ENCODE measurements at places on chromosomes 2 and 18.

- peak; percentile 21 for DNase-seq
These were observed 1.2 kb downstream of the RAPH1 start for GRCh38 chr2:203533676-203534591.

- DNase-seq: peak; percentile 85
These were observed at the start of gene INPP5D for GRCh38 chr2:233059797-233060500. Gene INPP5D, plus strand, starts transcription at chr2:233060342. Its CDS starts 137 bp downstream, at chr2:233060479.

GRCh38 chr2:241849616-241850543 lies 8.8 kb downstream of the PDCD1 start:
- DNase-seq: no peak

GRCh38 chr18:49754866-49755265 lies 58.5 kb downstream of the ACAA2 start:
- no peak for DNase-seq

DNA sequence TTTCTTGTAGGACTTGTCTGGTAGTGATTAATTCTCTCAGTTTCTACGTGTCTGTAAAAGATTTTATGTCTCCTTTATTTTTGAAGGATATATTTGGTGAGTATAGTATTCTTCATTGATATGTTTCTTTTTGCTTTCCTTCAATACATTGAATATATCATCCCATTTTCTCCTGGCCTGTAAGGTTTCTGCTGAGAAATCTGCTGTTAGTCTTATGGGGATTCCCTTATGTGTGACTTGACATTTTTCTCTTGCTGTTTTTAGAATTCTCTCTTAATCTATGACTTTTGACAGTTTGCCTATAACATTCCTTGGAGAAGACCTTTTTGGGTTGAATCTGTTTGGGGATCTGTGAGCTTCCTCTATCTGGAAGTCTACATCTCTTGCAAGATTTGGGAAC lies 281.0 kb upstream of the MEIS1 start:
- DNase-seq: no peak

DNA sequence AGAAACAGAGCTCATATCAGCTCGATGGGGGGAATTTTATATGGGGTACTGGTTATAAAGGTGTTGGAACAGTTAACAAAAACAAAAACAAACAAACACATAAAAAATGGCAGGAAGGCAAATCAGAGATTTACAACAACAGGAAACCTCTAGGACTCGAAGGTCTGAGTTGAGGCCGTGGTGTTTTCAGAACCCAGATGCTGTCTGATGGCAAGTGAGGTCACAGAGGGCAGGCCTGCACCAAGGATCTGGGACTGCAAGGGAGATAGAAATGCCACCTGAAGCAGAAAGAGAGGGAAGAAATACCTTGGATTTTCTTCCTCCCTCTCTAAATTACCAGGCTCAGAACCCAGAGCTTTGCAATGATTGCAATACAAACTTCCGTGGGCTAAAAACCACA lies 429.5 kb downstream of the ZNF521 start:
- no peak for DNase-seq

- no peak for DNase-seq
These were observed 515.0 kb downstream of the PARD3B start for GRCh38 chr2:205060269-205060668.

DNA sequence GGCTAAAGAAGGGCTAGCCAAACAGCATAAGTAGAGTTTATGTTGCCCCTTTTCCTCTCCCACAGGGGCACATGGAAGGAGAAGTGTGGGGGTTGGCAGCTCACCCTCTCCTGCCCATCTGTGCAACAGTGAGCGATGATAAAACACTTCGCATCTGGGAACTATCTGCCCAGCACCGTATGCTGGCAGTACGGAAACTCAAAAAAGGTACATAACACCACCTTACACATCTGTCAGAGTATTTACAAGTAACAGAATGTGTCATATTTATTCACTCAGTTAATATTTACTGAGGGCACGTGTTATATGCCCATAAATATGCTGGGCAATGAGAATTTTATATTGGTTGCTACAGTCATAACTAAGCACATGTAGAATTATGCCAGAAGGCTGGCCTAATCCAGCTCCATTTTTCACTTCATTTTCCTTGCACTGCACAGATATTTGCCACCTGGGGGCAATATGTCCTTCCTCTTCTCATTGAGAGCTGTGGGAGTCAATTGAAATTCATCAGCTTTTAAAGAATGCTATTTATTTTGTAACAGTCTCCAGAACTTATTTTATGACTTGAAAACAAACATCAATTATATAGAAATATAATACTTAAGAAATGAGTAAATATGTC lies 150.6 kb downstream of the RTN4 start:
- peak; percentile 28 for DNase-seq

DNA sequence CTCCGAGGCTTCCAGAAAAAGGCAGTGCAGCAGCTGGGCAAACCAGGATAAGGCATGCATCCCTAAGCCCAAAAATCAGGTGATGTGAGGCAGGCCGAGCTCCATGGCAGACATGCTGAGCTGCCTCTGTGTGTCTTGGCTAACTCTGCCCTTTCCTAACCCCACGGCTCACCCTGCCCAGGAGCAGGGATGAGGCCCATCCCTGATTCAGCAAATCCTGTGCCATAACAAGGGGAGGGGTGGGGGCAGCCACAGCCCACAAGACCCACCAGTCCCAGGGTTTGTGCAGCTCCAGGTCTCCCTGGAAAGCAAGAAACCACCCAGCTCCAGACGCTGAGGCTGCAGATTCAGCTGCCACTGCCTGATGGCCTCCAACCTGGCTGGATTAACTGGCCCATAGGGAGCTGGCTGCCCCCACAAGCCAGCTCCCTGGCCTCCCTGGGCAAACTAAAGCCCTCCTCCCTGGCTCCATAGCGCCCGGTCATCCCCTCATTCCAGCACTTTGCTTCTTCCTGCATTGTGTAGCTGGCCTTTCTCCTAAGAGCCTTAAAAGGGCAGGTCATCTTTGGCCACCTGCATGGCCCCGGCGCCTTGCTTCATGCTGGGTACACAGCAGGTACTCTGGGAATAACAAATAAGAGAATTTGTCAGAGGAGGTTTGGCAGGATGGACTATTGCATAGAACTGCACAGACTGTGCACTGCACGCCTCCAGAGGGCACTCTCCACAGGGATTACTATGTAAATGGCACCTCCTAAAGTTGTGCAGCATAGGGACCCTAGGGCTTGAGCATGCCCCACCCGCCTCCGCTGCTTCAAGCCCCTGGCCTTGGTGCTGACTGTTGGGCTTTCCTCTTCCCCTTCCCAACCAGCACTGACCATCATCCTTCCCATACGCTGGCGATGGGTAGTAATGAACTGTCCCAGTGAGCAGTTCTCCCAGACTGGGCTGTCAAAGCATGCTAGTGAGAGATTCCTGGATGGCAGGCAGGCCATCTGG lies 10.7 kb downstream of the STEAP3 start:
- no peak for DNase-seq

GRCh38 chr18:33135951-33136660 lies 304.4 kb downstream of the CCDC178 start:
- no peak for DNase-seq

DNA sequence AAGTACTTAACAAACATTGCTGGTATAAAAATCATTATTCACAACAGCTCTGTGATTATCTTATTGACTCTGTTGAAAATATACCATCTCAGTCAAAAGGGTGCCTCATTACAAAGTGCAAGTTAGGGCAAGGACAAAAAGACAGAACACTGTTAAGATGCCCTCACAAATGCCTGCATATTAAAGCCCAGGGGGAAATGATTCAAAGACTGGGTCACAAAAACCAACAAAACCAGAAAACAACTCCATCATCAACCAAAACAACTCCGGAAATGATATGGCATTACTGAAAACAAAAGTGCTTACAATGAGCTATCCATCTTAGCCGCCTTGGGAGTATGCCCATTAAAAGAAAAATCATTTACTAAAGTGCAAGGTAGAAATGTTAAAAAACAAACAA lies 9.9 kb downstream of the PLA2R1 start:
- no peak for DNase-seq

GRCh38 chr2:55138882-55139229 lies 88.6 kb upstream of the RTN4 start:
- DNase-seq: no peak

GRCh38 chr2:238370823-238371372 lies 50.6 kb downstream of the TRAF3IP1 start:
- peak; percentile 66 for DNase-seq

GRCh38 chr2:120470041-120470965 lies 124.4 kb downstream of the INHBB start:
- no peak for DNase-seq

DNA sequence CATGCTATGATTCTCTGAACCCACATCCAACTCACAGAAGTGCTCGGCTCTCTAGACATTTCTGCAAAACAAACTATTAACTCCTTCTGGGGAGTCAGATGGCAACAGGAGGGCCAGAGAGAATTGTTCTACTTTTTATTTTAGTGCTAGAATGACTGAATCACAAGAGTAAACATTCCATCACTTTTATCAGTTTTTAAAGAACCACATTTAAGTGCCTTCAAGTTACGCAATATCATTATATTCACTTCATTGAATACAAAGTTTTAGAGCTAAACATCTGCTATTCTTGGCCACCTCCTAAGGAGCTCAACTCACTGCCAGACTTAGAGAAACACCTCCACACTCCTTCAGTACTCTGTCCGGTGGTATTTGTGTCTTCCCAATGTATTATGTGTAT lies 22.4 kb downstream of the B4GALT6 start:
- DNase-seq: no peak

GRCh38 chr18:31819106-31819924 lies 58.6 kb upstream of the SLC25A52 start:
- no peak for DNase-seq

DNA sequence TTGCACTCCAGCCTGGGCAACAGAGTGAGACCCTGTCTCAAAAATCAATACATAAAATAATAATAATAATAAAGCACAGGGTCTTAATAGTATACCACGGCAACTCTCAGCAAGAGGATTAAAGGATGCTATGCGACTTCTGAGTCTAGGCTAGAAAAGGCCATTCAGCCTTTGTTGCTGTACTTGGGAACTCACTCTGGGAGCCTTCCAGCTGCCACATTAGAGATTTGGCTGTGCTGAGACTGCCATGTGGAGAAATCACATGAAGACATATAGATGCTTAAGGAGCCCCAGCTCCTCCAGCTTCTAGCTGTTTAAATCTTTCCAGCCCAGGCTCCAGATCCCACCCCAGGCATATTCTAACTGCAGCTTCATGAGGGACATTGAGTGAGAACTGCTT lies 8.2 kb upstream of the TANC1 start:
- no peak for DNase-seq

DNA sequence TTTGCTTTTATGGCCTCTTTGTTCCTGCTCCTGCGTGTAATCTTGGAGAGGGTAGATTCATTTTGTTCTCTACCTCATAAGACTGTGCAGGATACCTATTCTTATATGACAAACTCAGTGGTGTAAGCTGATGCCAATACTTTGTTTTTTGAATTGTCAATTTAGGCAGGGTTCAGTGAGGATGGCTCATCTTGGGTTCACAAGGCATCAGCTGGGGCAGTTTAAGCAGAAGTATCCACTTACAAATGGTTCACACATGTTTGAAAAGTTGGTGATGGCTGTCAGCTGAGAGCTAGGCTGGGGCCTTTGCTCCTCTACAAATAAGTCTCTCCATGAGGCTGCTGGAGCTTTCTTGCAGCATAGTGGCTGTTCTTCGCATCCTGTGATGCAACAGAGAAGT lies 920.6 kb upstream of the PIK3C3 start:
- no peak for DNase-seq

- no peak for DNase-seq
These were observed 228.1 kb upstream of the PXDN start for GRCh38 chr2:1972422-1972821.

- DNase-seq: no peak
These were observed 65.6 kb upstream of the CD302 start for GRCh38 chr2:159863526-159864160.

DNA sequence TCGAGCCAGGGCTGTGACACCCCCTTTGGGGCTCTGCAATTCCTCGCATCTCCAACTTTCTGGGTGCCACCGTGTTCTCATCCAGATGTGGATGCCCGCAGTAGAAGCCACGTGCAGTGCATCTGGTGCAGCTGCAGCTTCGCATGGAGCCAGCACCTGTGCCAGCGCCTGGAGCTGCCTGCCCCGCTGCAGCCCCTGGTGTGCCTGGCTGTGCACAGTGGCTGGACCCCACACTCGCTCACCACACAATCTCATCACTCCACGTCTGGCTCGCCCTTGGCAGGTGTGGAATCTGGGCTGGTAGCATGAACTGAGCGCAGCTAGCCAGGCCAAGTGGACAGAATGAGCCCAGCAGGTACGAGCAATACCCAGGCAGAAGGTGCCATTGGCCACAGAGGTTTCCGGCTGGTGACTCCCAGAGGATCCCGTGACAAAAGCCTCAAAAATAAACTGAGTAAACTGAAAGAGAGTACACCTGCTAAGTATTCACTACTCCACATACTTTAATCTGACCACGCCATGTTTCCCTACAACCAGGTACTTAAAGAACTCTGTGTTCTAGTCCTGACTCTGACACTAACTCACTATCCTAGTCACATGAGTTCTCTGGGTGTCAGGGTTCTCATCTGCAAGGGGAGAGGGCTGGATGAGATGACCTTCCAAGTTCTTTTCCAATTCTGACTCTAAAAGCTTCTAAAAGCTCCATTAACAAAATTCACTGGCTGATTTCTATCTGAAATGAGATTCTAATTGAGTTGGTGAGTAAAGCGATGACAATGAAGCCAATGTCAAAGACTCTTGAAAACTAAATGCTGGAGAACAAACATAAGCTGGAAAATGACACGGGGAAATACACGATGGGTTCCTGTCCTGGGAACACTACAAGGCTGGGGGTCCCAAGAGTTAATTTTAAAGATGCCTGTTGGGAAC lies 37.1 kb downstream of the RNF152 start:
- DNase-seq: no peak

DNA sequence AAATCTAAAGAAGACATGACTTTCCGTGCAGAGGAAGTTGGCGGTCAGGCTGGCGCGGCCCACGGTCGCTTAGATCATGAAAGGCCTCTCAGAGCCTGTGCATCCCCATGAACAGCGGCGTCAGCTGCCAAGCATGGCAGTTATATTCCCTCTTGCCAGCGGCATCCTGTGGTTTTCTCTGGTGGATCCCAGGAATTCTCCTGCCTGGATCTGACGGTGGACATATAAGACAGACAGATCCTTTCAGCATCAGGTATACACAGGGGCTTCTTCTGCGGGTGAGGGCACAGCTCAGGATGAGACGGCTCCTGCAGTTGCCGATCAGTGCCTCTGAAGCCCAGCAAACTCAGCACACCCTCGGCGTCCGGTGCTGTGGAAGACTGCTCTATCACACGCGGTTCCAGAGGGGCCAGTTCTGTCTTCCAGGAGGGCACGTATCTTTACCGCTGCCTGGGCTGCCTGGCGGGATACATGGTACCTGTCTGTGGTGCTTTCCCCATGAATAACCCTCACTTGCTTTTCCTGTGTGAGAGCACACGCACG lies 157.8 kb downstream of the LDLRAD4 start:
- peak; percentile 67 for DNase-seq

GRCh38 chr18:79374408-79375171 lies 21.1 kb upstream of the NFATC1 start:
- DNase-seq: no peak
